ENCODE measurements at places on chromosomes 7 and 10.

- DNase-seq: no peak
Observed at GRCh38 chr7:30778255-30779025, 7.2 kb downstream of the MINDY4 start.

GRCh38 chr10:69854511-69855345 is 53.0 kb downstream of the COL13A1 start:
- DNase-seq: no peak

DNA sequence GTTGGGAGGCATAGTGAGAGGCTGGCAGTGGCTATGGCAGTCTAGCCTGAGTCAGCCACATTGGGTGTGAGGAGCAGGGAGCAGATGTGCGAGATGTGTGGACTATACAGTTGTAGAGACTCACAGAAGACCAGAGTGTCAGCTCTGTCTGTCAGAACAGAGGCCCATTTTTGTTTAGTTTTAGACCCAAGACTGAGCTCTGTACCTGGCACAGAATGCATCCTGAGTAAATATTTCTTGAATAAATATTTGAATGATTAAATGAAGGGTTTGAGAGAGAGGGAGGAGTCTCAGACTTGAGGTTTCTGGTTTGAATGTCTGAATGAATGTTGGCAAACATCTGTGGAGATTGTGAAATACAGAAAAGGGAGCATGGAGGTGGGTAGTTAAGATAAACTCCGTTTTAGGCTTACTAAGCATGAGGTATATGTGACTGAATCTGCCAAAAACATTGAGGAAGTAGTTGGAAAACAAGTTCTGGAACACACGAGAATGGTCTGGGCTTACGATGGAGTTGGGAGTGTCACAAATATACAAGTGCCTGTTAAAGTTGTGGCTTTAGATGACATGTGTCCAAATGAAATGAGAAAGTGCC is 3.6 kb downstream of the SEC23IP start:
- no peak for DNase-seq

- no peak for DNase-seq
Observed at GRCh38 chr10:130466271-130466997, 330.2 kb downstream of the GLRX3 start.

DNA sequence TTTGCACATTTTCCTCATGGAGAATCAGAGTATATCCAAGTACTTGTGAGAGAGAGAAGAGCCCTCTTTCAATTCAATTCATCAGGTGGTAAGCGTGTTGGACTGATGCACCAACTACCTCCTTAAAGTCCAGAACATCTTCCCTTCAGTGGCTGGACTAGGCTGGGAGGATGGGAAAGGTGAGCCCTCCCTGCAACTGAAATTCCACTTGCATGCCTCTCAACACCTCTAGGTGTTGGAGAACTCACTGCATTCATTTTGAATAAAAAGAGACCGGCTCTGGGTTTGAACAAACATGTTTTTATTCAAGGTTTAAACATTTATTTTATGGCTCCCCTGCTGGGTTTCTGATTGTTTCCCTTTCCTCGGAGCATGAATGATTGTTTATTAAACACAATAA is 573.5 kb downstream of the CCSER2 start:
- DNase-seq: no peak

GRCh38 chr10:11159543-11160215 is 142.0 kb downstream of the CELF2 start:
- DNase-seq: no peak

GRCh38 chr7:128139406-128139805 is 101.7 kb upstream of the LEP start:
- no peak for DNase-seq

DNA sequence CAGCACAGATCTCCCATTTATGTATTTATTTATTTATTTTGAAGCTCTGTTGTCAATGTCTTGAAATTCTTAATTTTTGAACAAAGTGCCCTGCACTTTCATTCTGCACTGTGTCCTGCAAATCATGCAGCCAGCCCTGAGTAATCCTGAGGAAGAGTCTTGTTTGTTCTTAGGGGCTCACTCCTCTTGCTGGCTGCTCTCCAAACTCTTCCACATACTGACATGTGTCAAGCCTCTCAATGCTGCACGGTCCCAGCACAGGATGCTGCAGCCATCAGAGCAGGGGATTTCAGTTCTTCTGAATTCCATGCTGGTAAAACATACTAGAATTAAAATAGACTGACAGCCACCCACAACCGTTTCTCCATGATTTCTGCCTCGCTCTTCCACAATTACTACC is 207.2 kb downstream of the PARD3 start:
- no peak for DNase-seq

GRCh38 chr7:55022002-55022985 is 3.5 kb downstream of the EGFR start:
- no peak for DNase-seq

- DNase-seq: no peak
Observed at GRCh38 chr10:113474752-113475151, 78.1 kb upstream of the HABP2 start.

DNA sequence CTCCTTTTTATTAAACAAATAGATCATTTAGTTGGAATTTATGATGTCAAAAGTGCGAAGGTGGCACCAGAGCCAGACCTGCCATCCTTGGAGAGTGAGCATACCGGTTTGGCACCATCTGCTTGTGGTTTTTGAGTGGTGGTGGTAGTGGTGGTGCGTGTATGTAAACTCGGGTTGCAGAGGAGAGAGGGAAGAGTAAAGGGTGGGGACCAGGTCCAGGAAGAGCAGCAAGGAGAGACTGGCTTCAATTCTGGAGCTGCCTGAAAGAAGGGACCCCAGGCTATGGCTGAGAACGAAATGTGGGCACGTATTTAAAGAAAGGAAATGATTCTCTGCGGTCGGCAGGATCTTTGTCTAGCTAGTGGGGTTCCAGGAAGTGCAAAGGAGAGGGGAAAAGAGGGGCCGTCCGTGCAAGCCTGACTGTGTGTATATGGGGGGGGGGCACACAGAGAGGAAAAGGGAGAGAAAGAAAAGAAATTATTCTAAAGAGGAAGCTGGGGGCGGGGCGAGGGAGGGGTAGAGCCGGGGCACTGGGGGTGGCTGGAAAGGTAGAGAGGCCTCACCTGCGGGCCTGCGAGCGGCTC is 448 bp upstream of the GOLGA7B start:
- no peak for DNase-seq

- no peak for DNase-seq
Observed at GRCh38 chr7:18221377-18222293, 194.0 kb upstream of the PRPS1L1 start.

DNA sequence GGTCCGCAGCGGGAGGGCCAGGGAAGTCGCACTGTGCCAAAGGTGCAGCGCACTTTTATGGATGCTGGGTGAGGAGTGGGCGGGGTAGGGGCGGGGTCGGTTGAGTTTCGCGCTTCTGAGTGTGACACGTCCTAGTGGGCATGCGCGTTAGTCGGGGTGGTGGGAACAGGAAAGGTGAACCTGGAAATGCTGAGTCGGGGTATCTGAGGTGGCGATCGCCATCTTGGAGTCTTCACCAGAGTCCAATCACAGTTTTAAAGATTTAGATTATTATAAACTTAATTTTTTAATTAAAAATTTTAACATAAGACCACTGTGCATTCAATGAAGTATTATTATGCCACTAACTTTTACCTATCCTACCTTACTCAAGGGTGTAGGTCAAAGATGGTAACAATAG is 45.7 kb downstream of the ZNF138 start:
- DNase-seq: no peak

- no peak for DNase-seq
Observed at GRCh38 chr7:152925412-152926147, 166.0 kb downstream of the ACTR3B start.

GRCh38 chr10:132204781-132205473 is 18.2 kb downstream of the DPYSL4 start:
- no peak for DNase-seq

- DNase-seq: no peak
Observed at GRCh38 chr10:114723361-114723760, 65.3 kb upstream of the ABLIM1 start.

DNA sequence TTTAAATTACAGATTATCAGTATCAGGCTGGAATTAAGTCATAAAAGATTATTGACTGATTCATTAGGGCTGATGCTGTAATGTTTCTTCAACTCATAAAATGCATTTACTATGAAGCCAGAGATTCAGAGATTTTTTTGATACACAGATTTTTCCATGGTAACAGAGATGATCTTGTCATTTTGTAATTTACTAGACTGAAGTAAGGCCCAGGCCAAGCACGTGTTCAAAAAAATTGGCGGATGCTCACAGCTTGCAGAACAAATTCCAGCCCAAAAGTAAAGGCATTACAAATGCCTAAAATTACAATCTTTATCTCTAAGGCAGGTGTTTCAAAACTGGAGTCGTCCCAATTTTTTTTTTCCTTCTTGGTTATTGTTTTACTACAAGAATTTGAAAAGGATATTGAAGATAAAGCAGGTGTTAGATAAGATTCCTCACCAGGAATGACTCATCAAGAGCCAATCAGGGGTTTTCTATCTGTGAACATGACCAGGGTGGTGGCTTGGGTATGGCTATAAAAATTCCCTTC is 78.4 kb upstream of the MEOX2 start:
- DNase-seq: no peak

GRCh38 chr10:127648885-127649284 is 88.1 kb upstream of the FOXI2 start:
- no peak for DNase-seq

DNA sequence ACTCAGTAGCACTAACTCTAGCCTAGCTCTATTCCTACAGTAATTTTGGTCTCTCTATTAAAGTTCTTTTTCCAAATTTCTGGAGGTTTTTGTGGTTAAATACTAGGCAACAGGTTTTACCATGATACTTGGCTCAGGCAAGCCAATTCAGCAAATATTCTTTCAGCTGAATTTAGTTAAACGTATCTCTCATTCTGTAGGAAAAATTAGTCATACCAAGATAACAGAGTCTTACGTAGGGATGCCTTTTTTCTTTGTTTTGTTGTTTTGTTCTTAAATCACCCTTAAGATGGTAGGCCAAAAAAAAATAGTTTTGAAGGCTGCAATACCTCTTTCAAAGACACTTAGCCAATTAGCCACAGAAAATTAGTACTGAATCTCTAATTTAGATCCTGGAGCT is 180.5 kb downstream of the MAGI2 start:
- no peak for DNase-seq

DNA sequence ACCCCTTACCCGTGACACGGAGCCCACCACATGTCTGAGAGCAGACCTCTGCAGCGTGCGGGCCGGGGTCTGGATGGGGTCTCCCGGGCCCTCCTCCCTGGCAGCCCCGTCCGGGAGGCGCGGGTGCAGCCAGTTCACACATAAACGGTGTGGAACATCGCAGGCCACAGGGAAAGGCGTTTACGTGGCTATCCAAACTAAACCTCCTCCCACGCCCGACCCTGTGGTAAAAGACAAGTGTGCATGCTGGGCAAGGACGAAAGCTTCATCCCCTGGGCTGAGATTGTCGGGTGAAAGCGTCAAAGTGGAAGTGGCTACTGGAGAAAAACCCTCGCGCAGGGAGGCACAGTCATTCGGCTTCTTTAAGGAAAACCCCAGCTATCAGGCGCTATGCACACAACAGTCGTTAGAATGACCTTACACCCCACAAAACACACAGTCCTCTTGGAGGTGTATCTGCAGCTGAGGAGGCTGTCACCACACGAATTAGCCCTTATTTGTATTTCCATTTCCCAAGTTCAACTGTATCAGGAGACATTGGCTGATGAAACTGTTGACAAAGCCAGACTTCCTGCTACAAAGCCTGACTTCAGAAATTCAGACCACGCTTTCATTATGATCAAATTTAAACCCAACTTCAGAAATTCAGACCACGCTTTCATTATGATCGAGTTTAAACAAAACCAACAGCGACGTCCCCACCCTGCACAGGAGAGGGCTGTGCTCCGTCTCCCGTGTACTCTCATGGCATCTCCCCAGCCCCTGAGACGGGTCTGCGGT is 15.3 kb downstream of the GPER1 start:
- DNase-seq: no peak

DNA sequence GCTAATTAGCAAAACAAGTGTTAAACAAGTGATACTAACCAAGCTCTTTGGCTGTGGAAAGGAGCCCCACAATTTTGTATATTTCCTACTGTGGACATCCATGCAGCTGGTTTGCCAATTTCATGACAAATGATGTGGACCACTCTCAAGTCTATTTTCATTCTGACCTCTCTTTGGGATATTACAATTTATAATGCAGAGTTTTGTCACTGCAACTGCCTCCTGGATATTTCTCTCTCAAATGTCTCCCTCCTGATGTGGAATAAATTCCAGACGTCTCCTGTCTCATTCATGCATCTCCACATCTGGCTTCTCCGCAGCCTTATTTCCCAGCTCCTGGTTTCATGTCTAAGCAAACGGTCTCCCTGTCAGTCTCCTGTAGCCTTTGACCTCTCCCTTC is 80.6 kb upstream of the RHEB start:
- DNase-seq: no peak

DNA sequence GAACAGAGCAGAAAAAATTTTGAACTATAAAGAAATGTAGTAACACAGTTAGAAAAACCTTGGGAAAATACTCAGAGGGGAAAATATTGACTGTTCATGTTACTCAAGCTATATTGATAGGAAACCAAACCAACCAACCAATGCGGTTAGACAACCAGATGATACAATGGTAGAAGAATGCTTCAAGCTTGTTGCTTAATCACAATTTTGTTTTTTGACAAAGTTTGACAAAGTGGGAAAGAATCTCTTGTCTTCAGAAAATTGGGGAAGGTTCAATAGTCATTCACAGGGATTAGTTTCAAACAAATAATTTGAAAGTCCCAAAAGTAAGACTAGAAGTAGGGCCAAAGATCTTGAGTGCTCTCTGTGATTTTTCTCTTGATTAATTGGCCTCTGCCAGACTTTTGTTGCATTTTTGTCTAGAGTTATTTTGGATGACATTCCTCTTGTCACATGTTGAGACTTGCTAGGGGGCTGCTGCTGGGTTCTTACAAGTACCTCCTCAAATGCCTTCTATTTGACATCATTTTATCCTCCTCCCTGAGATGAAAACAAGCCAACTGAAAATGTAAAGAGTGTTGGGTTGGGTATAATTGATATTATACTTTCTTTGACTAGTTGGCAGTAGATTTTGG is 233.1 kb upstream of the PHYHIPL start:
- no peak for DNase-seq

DNA sequence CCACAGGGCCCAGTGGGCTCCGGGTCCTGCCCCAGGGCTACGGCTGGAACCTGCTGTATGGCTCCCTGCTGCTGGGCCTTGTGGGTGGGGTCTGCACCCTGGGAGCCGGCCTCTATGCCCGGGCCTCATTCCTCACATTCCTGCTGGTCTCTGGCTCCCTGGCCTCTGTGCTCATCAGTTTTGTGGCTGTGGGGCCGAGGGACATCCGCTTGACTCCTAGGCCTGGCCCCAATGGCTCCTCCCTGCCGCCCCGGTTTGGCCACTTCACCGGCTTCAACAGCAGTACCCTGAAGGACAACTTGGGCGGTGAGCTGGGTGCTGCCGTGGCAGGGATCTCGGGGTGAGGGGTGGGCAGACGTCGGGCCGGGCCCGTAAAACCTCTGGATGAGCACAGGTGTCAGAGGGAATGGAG is 4.4 kb downstream of the SLC12A9 start:
- DNase-seq: no peak

- no peak for DNase-seq
Observed at GRCh38 chr10:127905001-127905847, 1.7 kb upstream of the PTPRE start.

- no peak for DNase-seq
Observed at GRCh38 chr7:118349604-118350003, 125.1 kb downstream of the ANKRD7 start.
